ENCODE measurements at places on chromosomes 2 and 18.

- peak; percentile 76 for DNase-seq
Measured at GRCh38 chr2:134549104-134549503, 169.7 kb downstream of the TMEM163 start.

DNA sequence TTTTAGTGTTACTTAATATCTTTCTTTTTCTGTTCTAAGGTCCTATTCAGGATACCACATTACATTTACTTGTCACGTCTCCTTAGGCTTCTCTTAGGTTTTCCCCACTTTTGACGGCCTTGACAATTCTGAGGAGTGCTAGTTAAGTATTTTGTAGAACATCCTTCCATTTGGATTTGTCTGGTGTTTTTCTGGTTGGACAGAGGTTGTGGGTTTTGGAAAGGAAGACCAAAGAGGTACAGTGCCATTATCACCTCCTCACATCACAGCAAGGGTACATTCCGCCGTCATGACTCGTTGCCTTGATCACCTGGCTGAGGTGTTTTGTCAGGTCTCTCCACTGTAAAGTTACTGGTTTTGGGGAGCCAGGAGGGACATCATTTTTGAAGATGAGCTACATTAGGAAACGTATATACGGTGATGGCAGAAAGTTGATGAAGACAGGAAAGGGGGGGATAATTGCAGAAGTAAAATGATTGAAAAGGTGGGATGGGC, 88.4 kb upstream of the TMEM247 start:
- DNase-seq: no peak

DNA sequence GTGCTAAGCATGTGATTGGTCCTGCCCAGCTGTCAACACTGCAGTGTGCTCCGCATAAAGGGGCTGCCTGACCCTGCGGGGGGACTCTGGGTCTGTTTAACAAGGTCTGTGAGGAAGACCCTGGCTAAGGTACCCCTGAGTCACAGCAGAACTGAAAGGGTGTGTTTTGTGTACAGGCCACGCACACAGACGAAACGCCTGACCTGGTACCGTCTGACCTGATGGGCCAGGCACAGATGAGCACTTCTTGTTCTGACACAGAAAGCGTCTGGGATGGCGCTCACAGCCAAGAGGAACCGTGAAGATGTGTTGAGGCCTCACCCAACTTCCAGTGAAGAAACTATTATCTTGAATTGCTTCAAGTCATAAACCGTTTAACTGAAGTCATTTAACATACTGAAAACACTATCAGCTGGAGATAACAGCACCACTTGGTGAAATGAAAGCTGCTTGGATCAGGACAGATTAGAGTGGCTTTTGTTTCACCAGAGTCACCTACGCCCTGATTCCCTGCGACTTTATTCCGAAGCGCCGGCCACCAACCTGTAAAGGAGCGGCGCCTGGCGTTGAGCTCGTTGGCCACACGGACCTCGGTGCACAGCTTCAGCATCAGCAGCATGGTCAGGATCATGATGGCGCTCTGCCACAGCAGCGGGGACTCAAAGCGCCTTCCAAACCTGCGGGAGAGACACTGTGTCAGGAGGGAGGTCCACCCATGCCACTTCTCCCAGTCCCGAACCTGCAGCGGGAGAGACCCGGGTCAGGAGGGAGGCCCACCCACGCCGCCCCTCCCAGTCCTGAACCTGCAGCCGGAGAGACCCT, 8.5 kb downstream of the SLC66A2 start:
- no peak for DNase-seq

DNA sequence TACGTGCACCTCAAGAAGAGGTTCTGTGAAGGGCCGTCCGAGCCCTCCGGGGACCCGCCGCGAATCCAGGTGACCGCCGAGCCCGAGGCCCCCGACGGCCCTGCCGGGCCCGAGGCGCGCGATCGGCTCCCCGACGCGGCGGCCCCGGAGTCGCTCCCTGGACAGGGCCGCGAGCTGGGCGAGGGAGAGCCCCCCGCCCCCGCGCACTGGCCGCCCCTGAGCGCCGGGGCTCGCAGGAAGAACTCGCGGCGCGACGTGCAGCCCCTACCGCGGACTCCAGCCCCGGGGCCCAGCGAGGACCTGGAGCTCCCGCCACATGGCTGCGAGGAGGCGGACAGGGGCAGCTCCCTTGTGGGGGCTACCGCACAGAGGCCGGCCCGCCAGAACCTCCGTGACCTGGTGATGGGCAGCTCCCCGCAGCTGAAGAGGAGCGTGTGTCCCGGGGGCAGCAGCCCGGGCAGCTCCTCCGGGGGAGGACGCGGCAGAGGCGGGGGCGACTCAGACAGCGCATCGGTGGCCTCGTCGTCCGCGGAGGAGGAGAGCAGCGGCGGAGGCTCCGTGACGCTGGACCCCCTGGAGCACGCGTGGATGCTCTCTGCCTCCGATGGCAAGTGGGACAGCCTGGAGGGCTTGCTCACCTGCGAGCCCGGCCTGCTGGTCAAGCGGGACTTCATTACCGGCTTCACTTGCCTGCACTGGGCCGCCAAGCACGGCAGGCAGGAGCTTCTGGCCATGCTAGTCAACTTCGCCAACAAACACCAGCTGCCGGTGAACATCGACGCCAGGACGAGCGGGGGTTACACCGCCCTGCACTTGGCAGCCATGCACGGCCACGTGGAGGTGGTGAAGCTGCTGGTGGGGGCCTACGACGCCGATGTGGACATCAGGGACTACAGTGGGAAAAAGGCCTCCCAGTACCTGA, 812 bp downstream of the SOWAHC start:
- no peak for DNase-seq

GRCh38 chr2:218364196-218364595, 7.5 kb downstream of the CATIP start:
- no peak for DNase-seq

DNA sequence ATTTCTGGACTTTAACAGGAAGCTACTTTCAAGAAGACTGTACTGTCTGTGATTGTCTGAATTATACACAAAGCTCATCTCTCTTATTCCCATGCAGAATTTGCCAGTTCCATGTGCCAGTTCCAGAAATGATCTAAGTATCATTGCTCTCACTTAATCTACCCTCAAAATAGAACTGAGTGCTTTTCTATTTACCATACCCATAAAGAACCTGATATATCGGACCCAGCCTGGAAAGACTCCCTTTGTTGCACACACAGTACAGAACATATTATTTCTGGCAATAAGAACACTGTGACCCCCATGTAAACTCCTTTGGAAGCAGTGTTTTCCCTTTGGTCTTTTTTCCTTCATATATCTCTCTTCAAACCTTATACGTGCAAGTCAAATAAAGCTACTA, 102.3 kb upstream of the TTN start:
- no peak for DNase-seq

- DNase-seq: no peak
Measured at GRCh38 chr2:196365923-196366322, 194.5 kb upstream of the STK17B start.

DNA sequence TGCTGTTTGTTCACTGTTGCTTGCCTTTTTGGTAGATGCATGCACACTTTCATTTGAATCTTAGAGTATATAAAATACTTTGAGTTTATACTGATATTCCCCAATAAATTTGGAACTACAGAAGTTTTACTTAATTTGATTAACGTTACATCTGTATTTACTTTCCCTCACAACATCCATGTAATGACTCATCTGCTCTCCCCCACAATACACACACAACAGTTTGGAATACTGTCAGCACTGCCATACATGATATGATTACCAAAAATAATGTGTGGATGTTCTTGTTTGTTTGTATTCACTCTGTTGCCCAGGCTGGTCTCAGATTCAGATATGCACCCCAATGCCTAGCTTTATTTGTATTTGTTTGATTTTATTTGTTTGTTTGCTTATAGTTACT, 144.2 kb downstream of the WDR7 start:
- DNase-seq: peak; percentile 28

- DNase-seq: no peak
Measured at GRCh38 chr2:130287656-130288026, 55.1 kb upstream of the IMP4 start.

GRCh38 chr2:200761266-200761665, 50.4 kb upstream of the BZW1 start:
- DNase-seq: peak; percentile 51

- DNase-seq: no peak
Measured at GRCh38 chr2:212669761-212670160, 131.2 kb upstream of the ERBB4 start.

- DNase-seq: no peak
Measured at GRCh38 chr2:196957881-196958525, 31.5 kb upstream of the PGAP1 start.

DNA sequence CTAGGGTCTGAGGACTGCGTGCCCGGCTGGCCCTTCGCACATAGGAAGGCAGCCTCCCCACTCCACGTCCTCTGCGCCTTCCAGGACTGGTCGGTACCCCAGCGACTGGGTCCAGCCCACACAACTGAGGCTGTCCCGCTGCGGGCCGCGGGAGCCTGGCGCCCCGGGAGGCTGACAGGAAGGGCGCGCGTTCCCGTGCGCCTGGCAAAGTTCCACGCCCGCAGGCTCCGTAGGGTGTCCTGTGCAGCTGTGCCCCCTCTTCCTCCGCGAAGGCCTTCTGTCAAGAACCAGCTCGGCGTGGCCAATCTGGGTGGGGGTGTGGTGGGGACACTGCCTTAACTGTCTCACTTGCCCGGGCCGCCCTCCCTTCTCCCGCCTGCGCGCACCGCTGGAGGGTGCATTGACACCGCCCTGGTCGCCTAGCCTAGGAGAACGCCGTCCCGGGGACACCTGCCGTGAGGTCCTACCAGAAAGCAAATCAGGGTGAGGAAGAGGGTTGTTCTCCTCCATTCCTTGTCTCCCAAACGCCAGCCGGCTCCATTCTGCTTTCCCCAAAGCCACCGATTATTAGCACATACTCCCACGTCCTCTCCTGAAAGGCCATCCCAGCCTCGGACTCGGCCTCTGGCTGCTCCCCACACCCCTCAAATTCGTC, 618 bp upstream of the LYPD1 start:
- DNase-seq: no peak

DNA sequence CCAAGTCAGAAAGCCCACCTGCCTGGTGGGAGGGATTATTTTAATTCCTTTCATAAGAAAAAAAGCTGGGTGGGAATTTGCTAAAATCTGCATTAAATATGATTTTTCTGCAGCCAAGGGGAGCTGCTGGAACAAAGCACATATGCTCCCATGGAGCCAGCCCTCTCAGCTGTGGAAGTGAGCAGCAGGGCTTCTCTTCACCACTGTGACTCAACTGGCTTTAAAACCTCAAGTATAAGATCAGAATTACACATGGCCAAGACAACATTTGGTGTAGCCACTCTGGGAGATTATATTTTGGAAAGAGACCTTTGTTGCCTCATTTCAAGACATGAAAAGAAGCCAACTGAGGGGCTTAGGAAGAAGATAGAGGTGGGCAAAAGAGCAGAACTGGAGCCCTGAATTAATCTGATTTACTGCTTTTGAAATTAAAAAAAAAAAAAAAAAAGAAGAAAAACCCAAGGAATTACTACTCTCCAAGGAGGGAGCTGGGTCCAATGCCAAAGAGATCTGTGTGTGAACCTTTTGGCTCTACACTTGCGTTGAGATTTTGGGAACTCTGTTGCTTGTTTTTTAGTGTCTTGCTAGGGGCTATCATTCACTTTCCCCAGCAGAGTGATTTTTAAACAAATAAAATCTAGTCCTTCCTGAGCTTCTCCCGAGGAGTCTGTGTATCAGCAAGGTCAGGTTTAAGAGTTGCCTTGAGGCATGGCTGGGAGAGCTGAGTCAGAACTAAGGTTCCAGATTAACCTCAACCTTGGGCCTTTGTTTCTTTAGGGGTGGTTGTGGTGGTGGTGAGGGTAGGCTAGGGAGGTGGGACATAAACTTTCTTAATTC, 6.0 kb downstream of the LHCGR start:
- no peak for DNase-seq
